Bone marrow (tissue), 2 donors: ENCODE measurements at places on chromosomes 6 and 20.

GRCh38 chr6:20058912-20059311 lies 153.4 kb downstream of the MBOAT1 start:
- DNase-seq = no peak

- DNase-seq = no peak
Observed at GRCh38 chr6:34511915-34512737, 44.0 kb downstream of the SPDEF start.

GRCh38 chr6:160424256-160424655 lies 76.1 kb downstream of the SLC22A3 start:
- DNase-seq = no peak

- no peak for DNase-seq
Observed at GRCh38 chr20:22941550-22941949, 93.6 kb upstream of the SSTR4 start.
